ENCODE measurements at places on chromosomes 4 and X.

DNA sequence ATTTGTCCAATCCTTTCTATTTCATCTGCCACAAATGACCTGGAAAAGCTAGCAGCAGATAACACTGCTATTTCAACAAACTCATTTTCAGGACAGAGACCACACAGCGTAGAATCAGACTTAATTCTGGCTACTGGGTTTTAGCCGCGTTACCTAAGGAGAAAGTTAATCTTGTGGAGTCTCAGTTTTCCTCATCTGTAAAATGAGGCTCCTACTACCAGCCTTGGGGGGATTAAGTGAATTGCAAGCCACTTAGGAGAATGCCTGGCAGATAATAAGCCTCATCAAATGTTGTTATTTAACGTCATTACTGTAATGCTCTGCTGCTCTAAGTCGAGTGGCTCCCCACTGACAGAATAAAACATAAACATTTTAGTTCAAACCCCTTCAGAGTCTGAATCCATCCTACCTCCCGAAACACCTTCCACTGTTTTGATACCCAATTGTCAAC is 1.4 kb downstream of the CCNI start:
- DNase-seq, result no peak

- no peak for DNase-seq
Measured at GRCh38 chr4:80412322-80412721, 76.8 kb downstream of the CFAP299 start.

- no peak for DNase-seq
Measured at GRCh38 chr4:128350449-128351045, 62.9 kb upstream of the PGRMC2 start.

DNA sequence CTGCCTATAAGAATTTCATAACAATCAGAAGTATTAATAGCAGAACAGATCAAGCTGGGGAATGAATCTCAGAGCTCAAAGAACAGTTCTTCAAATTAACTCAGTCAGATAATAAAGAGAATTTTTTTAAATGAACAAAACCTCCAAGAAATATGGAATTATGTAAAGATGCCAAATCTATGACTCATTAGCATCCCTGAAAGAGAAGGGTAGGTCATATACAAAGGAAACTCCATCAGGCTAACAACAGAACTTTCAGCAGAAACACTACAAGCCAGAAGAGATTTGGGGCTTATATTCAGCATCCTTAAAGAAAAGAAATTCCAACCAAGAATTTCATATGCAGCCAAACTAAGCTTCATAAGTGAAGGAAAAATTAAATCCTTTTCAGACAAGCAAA is 28.6 kb downstream of the CBR4 start:
- no peak for DNase-seq

DNA sequence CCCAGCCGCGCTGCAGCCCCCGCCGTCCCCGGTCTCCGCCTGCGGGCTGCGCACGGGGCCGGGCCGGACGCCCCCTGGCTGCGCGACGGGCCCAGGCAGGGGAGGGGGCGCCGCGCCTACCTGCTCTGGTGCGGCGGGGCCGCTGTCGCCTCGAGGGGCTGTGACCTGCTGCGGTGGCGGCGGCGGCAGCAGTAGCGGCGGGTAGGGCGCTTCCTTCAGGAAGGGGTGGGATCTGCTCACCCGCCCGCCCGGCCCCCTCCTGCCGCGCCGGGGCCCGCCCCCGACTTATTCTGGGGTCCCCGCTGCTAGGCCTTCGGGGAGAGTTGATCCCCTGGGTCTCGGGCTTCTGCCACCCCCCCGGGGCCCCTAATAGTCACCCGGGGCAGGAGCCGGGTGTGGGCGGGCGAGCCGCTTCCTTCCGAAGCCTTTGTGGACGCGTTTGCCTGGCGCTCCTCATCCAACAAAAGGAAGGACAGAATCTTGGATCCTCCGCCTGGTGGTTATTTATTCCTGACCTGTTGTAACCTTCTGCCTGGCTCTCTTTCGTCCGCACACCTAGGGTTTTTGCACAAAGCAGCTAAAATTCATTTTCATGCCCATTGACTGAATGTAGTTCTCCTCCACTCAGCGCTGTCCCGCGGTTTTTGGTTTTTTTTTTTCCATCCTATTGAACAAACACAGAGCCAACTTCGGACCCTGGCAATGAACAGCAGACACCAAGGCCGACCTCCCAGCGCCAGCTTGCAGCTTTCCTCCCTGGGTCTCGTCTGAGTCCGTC is at the start of gene TMEM150C:
Gene TMEM150C (minus strand): TSS at position 203 of the 778 bp plus-strand sequence. CDS start 57,331 bp downstream, outside the sequence.
- no peak for DNase-seq

DNA sequence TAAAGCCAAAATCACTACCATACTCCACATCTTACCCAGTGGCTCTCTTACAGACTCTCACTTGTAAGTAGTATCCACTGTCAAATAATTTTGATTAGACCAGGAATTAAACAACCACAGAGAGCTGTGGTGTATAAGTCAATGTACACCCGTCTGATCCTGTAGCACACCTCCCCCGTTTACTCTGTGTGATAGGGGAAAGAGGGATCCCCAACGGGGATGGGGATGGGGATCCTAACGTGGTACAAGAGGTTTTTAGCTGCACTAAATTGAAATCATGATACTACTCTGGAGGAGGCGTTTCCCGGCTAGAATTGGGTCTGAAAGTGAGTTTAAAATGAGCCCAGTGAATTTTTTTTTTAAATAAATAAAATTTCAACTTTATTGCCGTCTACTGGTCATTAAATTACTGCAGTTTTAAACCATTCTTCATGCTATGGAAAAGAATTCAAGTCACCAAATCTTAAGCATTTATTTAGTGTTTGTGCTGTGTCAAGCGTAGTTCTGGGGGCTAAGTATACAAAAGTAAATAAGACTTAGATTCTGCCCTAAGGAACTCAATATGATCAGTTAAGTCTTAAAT is 76.6 kb downstream of the INTS12 start:
- no peak for DNase-seq

DNA sequence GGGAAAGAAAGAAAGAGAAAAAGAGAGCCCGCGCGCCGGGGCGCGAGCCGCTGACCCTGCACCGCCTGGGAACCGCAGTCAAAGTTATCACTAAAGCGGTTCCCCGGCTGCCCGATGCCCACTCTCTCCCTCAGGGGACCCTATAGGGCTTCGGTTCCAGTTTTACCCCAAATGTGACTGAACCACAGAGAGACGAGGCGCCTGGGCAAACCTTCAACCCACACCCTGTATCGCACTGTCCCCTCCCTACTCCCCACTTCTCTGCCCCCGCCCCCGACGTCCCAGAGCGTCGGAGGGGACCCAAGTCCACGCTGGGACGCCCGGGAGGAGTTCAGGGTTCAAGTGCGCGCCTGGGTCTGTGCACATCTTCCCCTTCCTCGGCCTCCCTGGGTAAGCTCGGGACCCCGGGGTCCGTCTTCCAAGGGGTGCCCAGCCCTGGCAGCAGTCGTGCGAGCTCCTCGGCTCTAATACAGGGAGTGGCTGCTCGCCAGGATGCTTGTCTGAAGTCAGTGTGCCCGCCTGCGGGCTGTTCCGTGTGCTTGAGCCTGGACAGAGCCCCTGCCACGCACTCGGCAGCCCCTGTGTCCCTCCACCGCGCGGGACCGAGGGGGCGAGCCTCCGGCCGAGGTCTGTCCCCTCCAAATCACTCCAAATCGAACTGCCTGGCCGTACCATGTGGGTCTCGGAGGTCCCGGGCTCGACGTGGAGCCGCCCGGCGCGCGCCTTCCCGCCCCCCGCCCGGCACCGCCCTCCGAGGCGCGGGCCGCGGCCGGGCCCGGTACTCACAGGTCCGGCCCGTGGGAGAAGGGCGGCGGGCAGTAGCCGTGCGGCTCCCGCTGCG is 960 bp downstream of the TRPC3 start:
- peak; percentile 64 for DNase-seq

GRCh38 chr4:69490271-69490670 is 5.4 kb downstream of the UGT2B4 start:
- DNase-seq, result no peak

DNA sequence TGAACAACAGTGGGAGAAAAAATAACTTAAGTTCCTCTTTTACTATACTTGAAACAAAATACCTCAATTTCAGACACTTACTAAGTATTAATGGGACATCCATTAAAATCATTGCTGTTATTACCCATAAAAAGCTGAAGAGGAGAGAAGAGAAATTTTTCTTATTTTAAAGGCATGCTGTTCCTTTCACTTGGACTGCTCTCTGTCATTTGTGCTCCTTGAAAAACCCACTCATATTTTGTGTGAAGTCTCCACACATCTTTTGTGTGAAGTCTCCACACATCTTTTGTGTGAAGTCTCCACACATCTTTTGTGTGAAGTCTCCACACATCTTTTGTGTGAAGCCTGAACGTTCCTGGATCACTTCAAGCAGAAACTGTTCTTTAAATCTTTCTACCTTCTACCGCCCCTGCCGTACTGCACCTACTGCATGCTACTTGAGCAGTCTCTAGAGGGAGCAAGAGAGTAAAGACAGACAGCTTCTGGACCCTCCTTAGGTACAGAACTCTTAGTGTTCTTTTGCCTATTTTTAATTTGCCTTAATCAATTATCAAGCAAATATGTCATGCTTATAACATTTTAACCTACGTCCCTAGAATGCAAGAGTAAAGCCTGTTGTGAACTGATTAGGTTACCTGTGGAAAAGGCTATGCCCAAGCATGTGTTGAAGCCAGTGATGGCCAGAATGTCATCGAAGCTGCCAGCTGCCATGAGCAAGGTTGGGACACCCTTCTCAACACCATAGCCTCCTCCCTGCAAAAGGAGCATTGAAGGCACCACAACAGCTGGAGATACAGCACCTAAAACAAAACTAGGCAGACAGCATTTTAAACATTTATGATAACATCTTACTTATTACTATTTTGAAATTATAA is 27.1 kb upstream of the SLC9B1 start:
- no peak for DNase-seq

DNA sequence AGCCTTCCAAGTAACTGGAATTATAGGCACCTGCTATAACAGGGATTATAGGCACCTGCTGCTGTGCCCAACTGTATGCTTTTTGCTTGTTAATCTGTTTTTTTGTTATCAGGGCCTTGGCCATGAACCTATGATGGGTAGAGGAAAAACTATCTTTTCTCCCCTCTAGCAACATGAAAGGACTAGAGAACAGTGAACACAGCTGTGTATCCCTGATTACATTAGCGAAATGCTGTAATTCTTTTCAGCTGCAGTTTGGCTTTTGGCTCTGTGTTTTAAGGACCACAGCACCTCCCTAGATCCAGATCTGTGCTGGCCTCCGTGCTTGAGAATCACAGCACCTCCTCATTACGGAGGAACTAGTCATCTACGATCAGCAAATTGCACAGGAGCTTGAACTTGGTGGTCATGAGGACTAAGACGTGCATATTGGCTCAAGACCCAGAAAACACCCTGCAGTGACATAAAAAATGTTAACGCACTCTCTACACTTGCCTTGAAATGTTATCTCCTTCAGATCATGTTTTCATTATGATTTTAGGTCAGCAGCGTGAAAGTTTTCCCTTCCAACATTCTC is 57.7 kb upstream of the S100G start:
- no peak for DNase-seq

GRCh38 chr4:147104768-147105167 is 159.1 kb upstream of the TTC29 start:
- DNase-seq, result no peak

DNA sequence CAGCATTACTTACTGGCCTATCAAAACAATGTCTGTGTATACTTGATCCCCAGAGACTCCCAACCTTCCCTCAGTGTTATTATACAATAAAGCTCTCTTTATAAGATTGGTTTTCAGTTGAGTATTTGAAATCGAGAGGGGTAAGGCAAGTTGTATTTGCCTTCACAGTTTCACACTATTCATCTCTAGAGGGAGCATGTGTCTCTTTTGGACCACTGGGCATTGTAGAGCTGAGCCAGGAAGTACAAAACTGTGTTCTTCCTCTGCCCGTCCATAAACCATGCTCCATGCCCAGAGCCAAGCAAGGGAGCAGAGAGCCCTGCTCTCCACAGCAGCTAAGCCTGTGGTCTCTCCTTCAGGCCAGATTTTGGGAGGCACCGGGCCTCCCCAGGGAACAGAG is 61.5 kb upstream of the HHIP start:
- no peak for DNase-seq

GRCh38 chrX:133586443-133586842 is 171.2 kb upstream of the GPC4 start:
- no peak for DNase-seq

GRCh38 chrX:103254171-103254824 is 657 bp downstream of the TCEAL8 start:
- no peak for DNase-seq

- no peak for DNase-seq
Measured at GRCh38 chr4:113822555-113823290, 61.2 kb upstream of the CAMK2D start.

GRCh38 chr4:37852376-37852775 is 25.9 kb downstream of the PGM2 start:
- DNase-seq, result no peak

- no peak for DNase-seq
Measured at GRCh38 chr4:93700571-93700970, 128.0 kb upstream of the ATOH1 start.

GRCh38 chr4:70678383-70678999 is 9.8 kb upstream of the UTP3 start:
- no peak for DNase-seq

DNA sequence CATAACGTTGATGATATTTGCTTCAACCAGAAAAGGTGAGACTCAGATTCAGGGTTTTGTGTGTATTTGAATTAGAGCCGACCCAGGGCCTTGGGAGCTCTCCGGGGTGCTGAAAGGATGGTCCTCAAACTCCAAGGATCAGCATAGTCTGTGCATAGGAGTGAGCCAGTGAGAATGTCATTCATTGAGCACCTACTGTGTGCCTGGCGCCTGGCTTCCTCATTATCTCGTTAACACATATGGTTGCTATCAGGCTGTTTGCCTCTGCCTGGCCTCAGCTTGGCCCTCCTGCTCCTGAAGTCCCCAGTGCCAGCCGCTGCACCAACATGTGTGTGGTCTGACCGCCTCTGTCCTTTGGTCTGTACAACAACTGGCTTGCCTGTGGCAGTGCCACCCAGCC is 25.1 kb upstream of the JAKMIP1 start:
- no peak for DNase-seq

DNA sequence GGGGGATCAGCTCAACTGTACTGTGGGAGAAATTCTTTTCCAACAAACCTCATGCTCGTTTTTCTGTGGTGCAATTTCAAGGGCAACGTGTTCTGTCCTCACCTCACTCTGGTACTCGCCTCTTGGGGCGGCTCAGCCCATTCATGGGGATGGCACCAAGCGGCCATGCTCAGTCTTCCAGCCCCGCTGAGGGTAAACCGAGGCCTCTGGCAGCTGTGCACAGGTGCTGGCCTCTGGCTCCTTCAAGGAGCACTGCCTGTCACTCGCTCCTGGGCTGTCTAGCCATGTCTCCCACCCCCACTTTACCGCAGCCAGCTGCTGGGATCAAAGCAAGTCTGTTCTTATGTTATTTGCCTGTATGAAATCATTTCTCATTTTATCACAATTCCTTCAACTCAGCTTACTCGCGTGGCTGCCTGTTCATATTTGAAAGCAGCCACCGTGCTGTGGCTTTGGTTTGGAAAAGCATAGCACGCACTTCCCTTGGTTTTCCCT is 70.2 kb downstream of the MTMR1 start:
- no peak for DNase-seq

GRCh38 chr4:140085062-140085622 is 68.8 kb downstream of the MAML3 start:
- DNase-seq, result no peak

GRCh38 chr4:144574509-144574908 is 71.4 kb upstream of the HHIP start:
- no peak for DNase-seq

Data from ascending aorta (tissue), 2 donors.